ENCODE measurements at places on chromosomes 3 and 15. TPM values are rescaled to one million over a fixed set of nuclear protein-coding genes. Genes with fewer than 3 reads are reported as not detected.

DNA sequence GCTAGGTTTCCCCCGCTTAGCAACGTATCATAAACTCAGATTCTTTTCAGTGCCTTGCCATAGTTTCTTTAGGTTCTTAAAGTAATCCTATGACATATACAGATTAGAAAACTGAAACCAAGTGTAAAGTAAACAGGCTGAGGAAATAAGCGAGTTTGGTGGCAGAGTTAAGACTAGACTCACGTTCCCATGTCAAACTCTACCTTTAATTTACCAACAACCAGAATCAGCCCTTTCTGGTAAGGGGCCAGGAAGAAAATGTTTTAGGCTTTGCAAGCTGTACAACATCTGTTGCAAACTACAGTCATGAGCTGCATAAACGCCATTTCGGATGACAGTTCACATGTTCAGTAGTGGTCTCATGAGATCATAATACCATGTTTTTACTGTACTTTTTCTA lies 128.0 kb upstream of the PRICKLE2 start:
- no peak for DNase-seq

GRCh38 chr15:43329217-43329959 lies 985 bp downstream of the LCMT2 start:
- DNase-seq: no peak

- no peak for DNase-seq
Observed at GRCh38 chr3:43076857-43077256, 29.0 kb downstream of the POMGNT2 start.

- no peak for DNase-seq
Observed at GRCh38 chr3:138426211-138426610, 8.2 kb upstream of the ESYT3 start.

DNA sequence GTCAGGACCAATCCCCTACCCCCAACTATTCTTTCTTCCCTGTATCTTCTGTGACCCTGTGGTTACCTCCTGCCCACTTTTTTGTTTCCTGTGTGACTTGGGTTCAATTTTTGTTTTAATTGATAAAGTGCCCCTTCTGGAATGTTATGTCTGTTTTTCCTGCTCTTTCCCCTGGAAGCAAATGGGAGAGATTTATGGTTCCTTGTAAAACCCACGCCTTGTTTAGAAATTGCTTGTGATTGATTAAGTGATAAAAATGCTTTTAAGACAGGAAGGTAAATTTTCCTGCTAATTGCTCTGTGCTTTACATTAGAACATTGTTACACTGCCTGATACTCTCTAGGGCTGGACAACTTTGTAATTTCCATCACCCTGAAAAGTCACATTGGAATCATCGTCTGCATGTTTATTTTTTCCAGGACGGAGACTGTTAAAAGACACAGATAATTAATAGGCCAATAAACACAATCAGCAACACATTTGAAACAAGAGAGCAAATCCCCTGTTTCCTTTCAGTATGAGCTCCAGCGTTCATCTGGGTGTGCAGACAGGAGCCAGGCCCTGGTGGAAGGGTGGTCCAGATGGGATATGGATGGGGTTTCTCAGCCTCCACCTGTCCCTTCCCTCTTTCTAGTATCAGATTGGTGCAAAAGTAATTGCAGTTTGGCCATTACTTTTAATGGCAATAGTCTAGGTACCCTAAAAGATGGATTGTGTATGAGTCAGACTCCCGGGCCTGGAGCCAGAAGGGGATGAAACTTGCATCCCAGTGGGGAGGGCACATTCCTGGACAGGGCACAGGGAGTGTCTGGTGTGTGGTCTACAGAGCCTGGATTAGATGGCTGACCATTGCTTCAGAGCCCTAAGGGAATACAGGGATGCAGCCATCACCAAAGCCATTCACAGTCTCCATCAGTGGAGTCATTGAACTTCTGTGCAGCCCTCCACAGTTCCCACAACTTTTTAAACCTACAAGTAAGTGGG lies 58.1 kb upstream of the AGBL1 start:
- no peak for DNase-seq

DNA sequence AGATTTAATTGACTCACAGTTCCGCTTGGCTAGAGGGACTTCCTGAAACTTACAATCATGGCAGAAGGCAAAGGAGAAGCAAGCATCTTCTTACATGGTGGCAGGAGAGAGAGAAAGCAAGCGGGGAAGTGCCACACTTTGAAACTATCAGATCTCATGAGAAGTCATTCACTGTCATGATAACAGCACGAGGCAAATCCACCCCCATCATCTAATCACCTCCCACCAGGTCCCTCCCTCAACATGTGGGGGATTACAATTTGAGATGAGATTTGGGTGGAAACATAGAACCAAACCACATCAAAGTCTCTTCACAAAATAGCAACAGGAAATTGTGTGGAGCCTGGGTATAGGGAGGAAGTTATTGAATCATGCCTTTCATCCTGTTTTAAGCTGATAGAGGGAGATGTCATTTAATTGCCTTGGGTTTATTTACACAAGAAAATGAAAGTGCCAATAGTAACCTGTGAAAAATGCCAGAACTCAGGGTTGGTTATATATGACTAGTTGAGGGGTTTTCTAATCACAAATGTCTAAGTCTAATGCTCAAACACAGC lies 624.8 kb upstream of the LMCD1 start:
- DNase-seq: no peak

GRCh38 chr3:13373975-13374586 lies 46.0 kb downstream of the NUP210 start:
- DNase-seq: no peak

DNA sequence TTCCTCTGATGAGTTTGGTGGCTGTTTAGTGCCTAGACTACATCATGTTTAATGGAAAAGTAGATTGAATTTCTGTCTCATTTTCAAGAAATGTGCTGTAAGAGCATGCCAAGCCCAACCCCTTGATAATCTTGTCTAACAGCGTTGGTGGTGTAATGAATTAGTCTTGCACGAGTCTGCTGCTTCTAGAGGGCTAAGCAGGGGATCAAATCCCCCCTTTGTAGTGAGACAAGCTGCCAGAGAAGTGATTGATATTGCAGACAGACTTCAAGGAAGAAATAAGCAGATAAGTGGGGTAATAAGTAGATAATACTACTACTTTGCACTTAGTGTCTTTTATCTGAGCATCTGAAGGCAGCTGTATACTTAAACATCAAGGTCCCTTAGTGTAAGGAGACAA lies 141.4 kb downstream of the TP63 start:
- DNase-seq: no peak

DNA sequence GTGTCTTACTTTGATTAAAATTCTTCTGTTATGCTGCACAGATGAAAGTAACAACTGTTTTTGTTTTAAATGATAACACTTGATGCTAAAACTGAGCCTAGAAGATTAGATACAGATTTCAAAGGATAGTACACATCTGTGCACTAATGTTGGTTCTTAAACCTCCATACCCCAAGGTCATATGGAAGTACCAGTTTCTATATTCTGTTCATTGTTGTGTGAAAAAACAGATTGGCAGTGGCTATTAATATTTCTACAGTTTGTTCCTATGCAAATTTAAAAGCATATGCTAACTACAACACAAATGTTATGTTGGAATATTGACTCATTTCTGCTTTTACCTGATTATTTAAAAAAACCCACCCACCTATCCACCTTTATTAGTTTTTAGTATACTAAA lies 32.0 kb upstream of the GBE1 start:
- no peak for DNase-seq

The NEK10 gene
- 2.1 TPM for polyA plus RNA-seq

The EOMES gene
- polyA plus RNA-seq: 0.23 TPM

The GPR62 gene
- polyA plus RNA-seq: 0.49 TPM

The DOCK3 gene
- polyA plus RNA-seq: 1.8 TPM
